Sciatic nerve (tissue), 2 donors: ENCODE measurements at places on chromosomes 16 and 17. TPM values are rescaled to one million over a fixed set of nuclear protein-coding genes. Genes with fewer than 3 reads are reported as not detected.

Gene OSBPL7
- 13.5 TPM for total RNA-seq

Gene SPATA22
- total RNA-seq: 0.67 TPM

GRCh38 chr16:65154321-65154720 is 32.5 kb upstream of the CDH11 start:
- DNase-seq: no peak

Gene TMEM92
- 0.53 TPM for total RNA-seq

GRCh38 chr16:13155377-13155776 is 254.0 kb downstream of the SHISA9 start:
- DNase-seq: no peak

Gene MMP2
- 193 TPM for total RNA-seq

- DNase-seq: no peak
Observed at GRCh38 chr16:4500272-4500671, 24.1 kb downstream of the HMOX2 start.

Gene RNF227
- 5.7 TPM for total RNA-seq

DNA sequence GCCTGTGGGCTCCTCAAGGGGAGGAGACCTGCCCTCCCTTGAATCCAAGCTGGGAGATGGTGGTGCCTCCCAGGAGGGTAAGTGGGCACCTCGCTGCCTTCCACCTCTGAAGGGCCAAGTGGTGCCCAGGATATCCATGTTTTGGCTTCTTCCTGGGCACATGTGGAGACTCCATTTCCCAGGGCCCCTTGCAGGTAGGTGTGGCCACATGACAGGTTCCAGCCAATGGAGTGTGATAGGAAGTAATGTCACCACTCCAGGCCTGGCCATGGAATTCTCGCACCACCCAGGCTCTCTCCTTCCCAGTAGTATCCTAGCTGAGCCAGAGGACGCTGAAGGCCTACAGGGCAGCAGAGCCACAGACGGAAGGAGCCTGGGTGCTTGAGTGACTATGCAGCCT is 17.6 kb upstream of the PEMT start:
- no peak for DNase-seq

- peak; percentile 88 for DNase-seq
Observed at GRCh38 chr16:69924777-69925191, 26.4 kb upstream of the CLEC18A start.

- DNase-seq: no peak
Observed at GRCh38 chr17:50072130-50072529, 16.2 kb downstream of the ITGA3 start.

Gene NDUFB10
- 85.8 TPM for total RNA-seq

Gene RDM1
- not detected for total RNA-seq

DNA sequence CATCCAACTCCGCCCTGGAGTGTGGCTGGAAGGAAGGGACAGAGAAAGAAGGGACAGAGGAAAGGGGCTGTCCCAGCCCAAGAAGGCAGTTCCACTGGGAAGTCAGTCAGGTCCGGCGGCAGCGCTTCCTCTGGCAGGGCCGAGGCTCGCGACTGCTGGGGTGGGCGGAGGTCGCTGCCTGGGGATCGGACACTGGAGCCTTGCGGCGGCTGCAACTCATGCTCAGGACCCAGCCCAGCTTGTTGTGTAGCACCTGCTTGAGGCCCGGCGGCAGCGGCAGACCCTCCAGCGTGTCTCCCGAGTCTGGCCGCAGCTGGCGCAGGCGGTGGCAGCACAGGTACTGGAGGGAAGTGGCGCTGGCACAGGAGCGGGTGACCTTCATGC is 4.0 kb upstream of the MRPS34 start:
- DNase-seq: no peak

Gene SLC38A8
- not detected for total RNA-seq

- DNase-seq: no peak
Observed at GRCh38 chr17:76998839-76999238, 130.6 kb downstream of the MGAT5B start.

GRCh38 chr17:5780476-5780875 is 196.2 kb upstream of the NLRP1 start:
- DNase-seq: no peak

GRCh38 chr16:63789603-63790002 is 1332.3 kb downstream of the CDH11 start:
- DNase-seq: no peak

GRCh38 chr17:28849281-28849680 is 5.5 kb upstream of the ERAL1 start:
- no peak for DNase-seq

GRCh38 chr17:42485680-42486079 is 27.0 kb downstream of the ATP6V0A1 start:
- no peak for DNase-seq

- no peak for DNase-seq
Observed at GRCh38 chr16:58563775-58564174, 48.5 kb downstream of the SETD6 start.

GRCh38 chr17:1906662-1907101 is 76.9 kb downstream of the RPA1 start:
- no peak for DNase-seq

- DNase-seq: no peak
Observed at GRCh38 chr16:88350922-88351321, 31.8 kb upstream of the ZNF469 start.

DNA sequence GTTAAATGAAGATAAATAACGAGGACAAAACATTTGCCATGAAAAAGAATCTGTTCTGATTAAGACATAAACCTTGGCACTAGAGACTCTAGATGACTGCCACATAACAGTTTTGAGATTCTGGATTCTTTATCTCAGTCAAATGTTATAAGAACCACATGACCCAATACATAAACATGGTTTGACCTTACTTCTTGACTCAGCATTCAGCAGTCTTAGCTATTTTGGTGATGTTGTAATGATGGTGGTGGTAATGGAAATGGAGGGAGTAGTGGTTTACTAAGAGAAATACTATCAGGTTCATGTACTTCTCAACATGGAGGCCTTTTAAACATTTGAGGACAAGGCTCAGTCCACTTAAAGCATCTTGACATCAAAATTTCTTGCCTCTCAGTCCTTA is 925.4 kb downstream of the CDH11 start:
- no peak for DNase-seq

DNA sequence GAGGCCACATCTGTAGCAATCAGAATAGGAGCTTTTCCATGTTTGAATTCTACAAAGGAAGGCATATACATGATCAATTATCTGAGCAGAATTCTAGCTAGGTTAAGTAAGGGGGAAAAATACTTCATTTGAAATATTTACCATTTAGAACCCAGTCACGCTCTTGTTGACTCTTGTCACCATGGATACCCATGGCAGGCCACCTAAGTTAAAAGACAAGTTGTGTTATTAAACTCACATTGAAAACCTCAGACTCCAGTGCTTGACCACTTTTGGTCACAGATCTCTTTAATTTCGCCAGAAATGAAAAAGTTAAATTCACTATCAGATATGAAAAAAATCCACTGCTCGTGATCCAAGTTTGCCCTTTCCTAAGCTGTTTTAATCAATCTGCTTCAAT is 4.1 kb downstream of the DDX5 start:
- no peak for DNase-seq

DNA sequence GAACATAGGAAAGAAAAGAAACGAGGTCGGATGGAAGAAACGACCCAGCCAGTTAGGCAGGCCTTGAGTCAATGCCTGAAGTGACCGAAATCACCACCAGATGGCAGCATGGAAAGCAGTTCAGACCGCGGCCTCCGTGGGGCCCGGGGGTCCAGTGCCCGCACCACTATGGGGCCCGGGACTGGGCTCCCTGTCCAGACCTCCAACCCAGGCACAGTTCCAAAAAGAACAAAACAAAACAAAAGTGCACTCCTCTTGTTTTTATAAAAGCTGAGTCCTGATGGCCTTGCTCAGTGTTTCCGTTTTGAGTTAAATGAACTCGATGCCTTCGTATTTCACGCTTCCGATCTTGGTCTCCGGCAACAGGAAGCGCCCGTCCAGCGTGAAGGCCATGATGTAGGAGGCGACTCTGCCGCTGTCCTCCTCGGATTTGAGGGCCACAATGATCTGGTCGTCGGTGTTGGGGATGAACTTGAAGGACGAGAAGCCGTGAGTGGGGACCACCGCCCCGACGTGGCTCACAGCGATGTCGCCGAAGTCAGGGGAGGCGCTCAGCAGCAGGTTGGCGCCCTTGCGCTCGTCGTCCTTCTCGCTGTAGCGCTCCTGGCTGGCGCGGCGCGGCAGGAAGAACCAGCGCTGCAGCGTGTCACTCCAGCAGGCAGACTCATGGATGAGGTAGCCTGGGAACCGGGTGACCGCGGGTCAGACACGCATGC is 13.7 kb upstream of the LGALS3BP start:
- peak; percentile 86 for DNase-seq

Gene JPH3
- 0.22 TPM for total RNA-seq

Gene CDRT15
- not detected for total RNA-seq

DNA sequence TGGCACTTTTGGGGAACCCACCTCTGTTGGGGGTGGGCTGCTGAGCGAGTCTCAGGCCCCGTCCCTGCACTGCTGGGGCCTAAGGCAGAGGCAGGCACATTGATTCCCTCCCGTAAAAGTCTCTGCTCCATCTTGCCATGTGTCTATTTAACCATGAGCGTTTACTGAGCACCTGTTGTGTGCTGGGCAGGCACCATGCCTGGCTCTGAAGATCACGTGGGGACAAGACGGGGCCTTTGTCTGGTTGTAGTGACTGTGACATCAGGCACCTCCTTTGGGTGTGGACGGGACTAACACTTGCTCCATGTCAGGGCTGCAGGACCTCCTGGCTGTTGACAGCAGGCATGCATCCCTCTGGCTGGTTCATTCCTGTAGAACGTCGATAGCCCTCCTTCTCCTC is 204.7 kb upstream of the CIBAR2 start:
- no peak for DNase-seq

DNA sequence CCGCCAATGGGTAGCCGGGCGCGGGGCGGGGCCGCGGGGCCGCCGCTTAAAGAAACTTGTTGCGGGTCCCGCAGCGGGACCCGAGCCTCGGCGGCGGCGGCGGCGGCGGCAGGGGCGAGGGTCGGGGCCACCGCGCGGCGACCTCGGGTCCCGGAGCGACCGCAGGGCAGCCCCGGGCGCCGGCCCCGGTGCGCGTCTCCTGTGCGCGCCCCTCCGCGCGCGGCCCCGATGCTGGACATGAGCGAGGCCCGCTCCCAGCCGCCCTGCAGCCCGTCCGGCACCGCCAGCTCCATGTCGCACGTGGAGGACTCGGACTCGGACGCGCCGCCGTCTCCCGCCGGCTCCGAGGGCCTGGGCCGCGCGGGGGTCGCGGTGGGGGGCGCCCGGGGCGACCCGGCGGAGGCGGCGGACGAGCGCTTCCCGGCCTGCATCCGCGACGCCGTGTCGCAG is at the start of gene SOX8:
Gene SOX8, plus strand, starts transcription at position 76 of the 450 bp plus-strand sequence. Its CDS starts 153 bp downstream, at position 229.
- no peak for DNase-seq

DNA sequence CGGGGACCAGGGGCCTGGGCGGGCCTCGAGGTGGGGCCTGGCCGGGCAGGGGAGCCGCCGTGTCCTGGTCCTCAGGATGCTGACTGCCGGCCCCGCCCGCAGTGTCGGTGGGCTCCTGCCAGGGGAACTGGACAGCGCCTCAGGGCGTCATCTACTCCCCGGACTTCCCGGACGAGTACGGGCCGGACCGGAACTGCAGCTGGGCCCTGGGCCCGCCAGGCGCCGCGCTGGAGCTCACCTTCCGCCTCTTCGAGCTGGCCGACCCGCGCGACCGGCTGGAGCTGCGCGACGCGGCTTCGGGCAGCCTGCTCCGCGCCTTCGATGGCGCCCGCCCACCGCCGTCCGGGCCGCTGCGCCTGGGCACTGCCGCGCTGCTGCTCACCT is 2.3 kb upstream of the PAQR4 start:
- DNase-seq: no peak

Gene TXNDC11
- total RNA-seq: 36.6 TPM

Gene NBR1
- 86.1 TPM for total RNA-seq

GRCh38 chr17:38604479-38605403 is 1.0 kb downstream of the SRCIN1 start:
- no peak for DNase-seq

Gene BIRC5
- total RNA-seq: 1.4 TPM

- no peak for DNase-seq
Observed at GRCh38 chr16:5001571-5001970, 32.2 kb downstream of the NAGPA start.

DNA sequence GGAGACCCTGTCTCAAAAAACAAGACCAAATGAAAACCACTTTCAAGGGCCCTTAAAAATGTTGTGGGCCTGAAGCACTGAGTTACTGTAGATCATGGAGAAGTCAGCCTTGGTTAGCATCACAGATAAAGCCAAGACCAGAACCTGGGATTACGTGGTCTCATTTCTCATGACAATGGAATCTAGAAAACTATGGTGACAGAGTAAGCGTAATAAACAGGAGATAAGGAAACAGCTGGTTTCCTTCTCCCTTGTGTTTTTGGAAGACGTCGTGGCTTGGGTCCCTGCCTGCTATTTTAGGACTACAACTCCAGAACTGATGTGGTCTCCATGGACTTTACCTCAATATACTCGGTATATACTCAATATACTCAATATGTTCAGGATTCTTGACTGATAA is 180.7 kb upstream of the ZFHX3 start:
- DNase-seq: no peak

Gene SEZ6L2
- 3.1 TPM for total RNA-seq

- peak; percentile 60 for DNase-seq
Observed at GRCh38 chr17:28906276-28906675, 3.4 kb upstream of the DHRS13 start.

GRCh38 chr16:75497558-75497957 is 2.3 kb upstream of the CHST6 start:
- no peak for DNase-seq

DNA sequence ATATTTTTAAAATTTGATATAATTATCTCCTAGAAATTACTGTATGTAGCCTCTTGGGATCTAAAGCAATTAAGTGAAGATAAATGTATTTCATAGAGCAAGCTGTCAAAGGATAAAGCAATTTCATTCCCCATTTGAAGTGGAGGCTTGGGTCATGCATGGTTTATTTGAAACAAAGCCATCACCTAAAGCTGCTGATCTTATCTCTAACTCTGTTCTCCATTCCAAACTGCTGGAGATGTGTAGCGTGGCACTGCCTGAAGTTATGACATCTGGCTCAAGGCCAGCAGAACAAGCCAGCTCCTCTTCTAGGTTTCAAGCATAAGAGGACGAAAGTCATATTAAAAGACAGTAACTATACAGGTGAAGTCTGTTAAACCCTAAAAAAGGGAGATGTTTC is 83.9 kb downstream of the HIC1 start:
- DNase-seq: no peak

- DNase-seq: peak; percentile 79
Observed at GRCh38 chr16:78770353-78771091, 671.1 kb downstream of the WWOX start.

Gene NT5M
- total RNA-seq: 3.9 TPM

Gene MMP28
- 61.5 TPM for total RNA-seq

- DNase-seq: peak; percentile 56
Observed at GRCh38 chr16:67923414-67924116, 8.1 kb downstream of the CTRL start.

Gene KRT24
- total RNA-seq: 0.53 TPM
